ENCODE measurements at places on chromosomes 12 and 14.
A peak's percentile ranks its signal among the peaks of the same experiment; 100 is the strongest.

DNA sequence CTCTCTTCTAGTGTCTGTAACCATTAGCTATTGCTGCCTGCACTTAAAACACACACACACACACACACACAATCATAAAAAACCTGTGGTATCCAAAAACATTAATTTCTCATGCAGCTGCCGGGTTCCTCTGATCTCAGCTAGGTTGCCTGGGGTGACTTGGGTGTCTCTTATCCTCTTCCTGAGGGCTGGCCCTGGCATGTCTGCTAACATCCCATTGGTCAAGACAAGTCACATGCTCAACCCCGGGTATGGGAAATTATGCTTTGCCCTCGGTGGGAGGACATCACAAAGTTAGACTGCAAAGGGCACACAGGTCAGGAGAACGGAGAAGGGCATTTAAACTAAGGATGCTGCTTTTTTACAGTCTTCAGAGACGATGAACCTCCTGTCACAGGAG lies 55.7 kb downstream of the TRPV4 start:
- peak; percentile 17 for DNase-seq

DNA sequence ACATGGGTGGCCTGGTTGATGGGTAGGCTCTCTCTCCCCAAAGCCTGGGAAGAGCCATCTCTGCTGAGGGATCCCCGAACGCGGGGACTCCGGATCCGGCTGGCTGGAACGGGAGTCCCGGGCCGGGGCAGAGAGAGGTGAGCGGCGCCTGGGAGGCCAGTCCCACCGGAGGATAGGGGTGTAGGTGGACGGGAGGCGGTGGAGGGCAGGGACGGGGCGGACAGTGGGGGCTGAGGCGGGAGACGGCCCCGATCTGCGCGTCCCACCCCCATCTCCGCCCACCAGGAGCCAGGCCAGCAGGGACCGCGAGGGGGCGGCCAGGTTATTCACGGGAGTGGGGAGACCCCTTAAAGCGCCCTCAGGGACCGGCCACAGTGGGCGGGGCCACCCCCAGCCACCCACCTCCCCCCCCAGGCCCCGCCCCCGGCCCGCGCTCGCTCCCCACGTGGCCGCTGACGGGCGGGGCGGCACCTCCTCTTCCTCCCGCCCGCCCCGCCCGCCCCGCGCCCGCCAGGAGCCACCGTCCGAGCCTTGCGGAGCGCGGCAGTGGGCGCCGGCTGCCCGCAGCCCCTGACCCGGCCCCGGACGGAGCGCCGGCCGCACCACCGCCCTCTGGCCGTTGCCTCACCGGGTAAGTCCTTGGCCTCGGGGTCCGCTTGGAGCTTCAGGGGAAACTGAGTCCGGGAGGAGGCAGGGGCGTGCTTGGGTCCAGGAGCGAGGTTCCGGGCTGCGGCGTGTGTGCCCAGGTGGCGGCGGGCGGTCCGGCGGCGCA lies at the start of gene INF2:
TSS of gene INF2 (plus strand) at position 510 of the 772 bp plus-strand sequence. CDS start 11,748 bp downstream, outside the sequence.
- no peak for DNase-seq

- no peak for DNase-seq
Observed at GRCh38 chr14:35034440-35034833, 11.6 kb upstream of the FAM177A1 start.

- no peak for DNase-seq
Observed at GRCh38 chr12:108320507-108321293, 18.4 kb downstream of the CMKLR1 start.

DNA sequence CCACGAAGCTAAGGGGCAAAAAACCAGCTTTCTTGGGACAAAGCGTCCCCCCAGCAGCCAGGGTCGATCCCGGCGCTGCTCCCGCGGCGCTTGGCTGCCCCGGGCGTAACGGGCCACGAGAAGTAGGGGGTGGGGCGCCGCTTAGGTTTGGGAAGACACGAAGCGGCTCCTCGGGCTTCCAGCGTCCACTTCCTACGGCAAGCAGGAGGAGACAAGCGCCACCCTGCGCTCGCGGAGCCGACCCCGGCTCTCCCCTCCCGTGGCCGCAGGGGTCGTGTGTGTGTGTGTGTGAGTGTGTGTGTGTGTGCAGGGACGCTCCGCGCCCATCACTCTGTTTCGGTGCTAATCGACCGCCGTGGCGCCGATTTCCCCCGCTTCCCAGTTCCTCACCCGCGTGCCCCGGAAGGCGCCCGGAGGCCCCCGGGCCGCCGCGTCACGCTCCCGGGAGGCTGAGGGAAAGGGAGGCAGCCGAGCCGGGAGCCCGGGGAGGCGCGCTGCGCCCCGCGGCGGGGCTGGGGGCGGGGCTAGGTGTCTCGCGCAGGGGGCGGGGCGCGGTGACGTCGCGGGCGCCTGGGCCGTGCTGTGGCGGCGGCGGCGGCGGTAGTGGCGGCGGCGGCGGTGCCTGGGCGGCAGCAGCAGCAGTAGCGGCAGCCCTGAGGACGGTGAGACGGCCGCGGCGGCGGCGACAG lies at the start of gene ERC1:
TSS of gene ERC1 (plus strand) at position 563 of the 689 bp plus-strand sequence. CDS start 36,681 bp downstream, outside the sequence.
- DNase-seq, result peak; percentile 81

DNA sequence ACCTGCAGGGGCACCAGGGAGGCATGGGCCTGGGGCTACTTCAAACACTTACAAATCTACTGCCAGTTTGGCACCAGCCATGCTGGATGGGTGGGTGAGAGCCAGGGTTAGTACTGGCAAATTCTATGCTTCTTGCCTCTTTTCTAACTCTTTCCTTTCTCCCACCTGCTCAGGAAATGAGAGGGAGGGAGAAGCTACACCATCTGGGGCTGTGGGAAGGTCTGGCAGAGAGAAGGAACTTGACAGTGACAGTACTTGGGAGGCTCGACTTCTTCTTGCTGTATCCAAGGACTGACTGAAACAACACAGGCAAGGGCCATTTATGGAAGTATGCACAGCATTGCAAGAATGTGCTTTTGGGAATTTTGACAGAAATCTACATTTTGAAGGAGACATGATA lies 149.6 kb upstream of the DYRK2 start:
- no peak for DNase-seq

DNA sequence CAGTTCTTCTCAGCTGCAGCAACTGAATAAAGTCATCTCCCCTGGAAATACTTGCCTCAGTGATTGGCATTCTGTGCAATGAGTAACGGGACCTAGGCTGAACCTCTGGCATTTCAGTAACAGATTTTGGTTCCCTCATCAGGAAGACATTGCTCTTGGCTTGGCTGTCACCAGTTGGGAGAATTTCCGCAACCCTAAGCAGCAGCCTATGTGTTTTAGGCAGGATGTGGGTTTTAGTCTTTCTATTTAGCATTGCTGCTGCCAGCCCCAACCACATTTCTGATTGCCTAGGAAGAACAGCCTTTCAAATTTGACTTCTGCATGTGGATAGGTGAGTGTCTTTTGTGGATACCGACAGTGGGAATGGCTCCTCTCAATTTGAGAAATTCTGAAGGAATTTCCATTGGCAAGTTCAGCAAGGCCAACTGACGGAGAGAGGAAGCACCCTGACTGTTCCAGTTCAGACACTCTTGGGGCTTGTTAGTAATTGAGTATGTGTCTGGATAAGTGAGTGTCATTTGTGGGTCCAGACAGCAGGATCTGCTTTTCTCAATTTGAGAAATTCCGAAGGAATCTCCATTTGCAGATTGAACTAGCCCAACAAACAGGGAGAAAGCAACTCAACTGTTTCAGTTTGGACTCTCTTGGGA lies 19.0 kb upstream of the CLEC2A start:
- DNase-seq, result no peak

DNA sequence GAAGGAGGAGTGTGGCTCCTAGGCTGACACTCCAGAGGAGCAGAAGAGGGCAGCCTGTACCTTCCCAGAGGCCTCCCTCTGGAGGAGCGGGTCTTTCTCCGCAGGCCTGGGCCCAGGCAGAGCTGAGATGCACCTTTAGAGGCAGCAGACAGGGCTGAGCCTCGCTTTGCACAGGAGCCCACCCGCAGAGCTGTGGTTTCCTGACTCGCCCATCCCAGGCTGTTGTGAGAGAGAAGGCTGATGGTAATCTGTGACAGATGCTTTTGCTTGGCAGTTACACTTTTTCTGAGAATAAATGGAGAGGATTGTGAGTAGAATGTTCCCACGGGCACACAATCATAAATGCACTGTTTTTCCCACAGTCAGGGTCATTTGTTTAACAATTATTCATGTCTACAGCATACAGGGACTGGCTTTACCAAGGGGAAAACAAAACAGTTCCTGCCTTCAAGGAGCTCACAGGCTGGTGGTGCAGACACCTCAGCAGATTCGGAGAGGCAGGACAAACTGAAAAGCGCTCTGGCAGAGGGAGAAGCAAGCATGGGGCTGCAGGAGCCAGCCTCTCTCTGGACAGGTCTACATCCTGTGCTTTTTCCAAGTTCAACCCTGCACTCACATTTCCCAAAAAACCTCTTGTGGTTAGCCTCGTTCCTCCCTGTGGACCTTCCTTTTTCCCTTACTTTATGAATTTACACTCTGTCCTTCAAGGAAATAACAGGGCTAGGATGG lies 13.9 kb downstream of the EVL start:
- DNase-seq, result no peak

- peak; percentile 76 for DNase-seq
Observed at GRCh38 chr12:112096667-112097066, 11.9 kb downstream of the NAA25 start.

Measured in HFFc6 (cell line).